Fibroblast of lung (primary cell): ENCODE measurements at places on chromosomes 12 and 14.

- H3K36me3 ChIP-seq: no peaks in the 10 kb centered on the region
- no peaks in the 10 kb centered on the region for H3K27me3 ChIP-seq
- H3K4me3 ChIP-seq: no peak overlapping the region
- no peak overlapping the region for H3K27ac ChIP-seq
- H3K4me1 ChIP-seq: no peaks in the 10 kb centered on the region
Observed at GRCh38 chr12:25320123-25321006, 69.6 kb upstream of the KRAS start.

- H3K4me1 ChIP-seq: no peaks in the 10 kb centered on the region
- no peaks in the 10 kb centered on the region for H3K27me3 ChIP-seq
- H3K4me3 ChIP-seq: no peak overlapping the region
- no peak for DNase-seq
- H3K36me3 ChIP-seq: no peaks in the 10 kb centered on the region
Observed at GRCh38 chr12:79850610-79851299, 84.1 kb downstream of the PPP1R12A start.

GRCh38 chr12:131751335-131751734 is 40.4 kb downstream of the SFSWAP start:
- H3K4me1 ChIP-seq: no peaks in the 10 kb centered on the region
- DNase-seq: no peak
- no peak overlapping the region for H3K4me3 ChIP-seq
- peaks cover 12% of the 10 kb centered on the region for H3K36me3 ChIP-seq

DNA sequence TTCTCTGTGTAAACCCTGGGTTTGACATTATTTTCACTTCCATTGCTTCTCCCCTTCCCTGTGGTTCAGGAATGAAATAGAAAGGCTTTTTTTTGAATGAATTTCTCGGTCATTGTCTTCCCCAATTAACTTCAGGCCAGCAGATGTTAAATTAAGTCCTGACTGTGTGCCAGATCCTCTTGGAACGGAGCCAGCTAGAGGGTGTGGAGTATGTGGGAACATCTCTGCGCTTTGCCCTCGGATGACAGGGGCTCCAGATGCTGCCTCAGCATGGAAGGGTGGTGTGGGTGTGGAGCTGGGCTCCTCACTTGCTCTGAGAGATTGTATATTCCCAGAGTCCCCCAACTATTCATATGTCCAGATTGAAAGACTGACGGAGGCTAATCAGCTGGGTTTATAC is 13.1 kb downstream of the KRT85 start:
- DNase-seq: no peak
- no peaks in the 10 kb centered on the region for H3K36me3 ChIP-seq
- H3K27ac ChIP-seq: no peak overlapping the region
- peaks cover 7% of the 10 kb centered on the region for H3K27me3 ChIP-seq
- H3K4me1 ChIP-seq: no peaks in the 10 kb centered on the region

GRCh38 chr14:24954037-24954699 is 95.8 kb downstream of the STXBP6 start:
- H3K4me1 ChIP-seq: no peaks in the 10 kb centered on the region
- no peaks in the 10 kb centered on the region for H3K27me3 ChIP-seq
- no peak overlapping the region for H3K4me3 ChIP-seq
- no peak overlapping the region for H3K27ac ChIP-seq

DNA sequence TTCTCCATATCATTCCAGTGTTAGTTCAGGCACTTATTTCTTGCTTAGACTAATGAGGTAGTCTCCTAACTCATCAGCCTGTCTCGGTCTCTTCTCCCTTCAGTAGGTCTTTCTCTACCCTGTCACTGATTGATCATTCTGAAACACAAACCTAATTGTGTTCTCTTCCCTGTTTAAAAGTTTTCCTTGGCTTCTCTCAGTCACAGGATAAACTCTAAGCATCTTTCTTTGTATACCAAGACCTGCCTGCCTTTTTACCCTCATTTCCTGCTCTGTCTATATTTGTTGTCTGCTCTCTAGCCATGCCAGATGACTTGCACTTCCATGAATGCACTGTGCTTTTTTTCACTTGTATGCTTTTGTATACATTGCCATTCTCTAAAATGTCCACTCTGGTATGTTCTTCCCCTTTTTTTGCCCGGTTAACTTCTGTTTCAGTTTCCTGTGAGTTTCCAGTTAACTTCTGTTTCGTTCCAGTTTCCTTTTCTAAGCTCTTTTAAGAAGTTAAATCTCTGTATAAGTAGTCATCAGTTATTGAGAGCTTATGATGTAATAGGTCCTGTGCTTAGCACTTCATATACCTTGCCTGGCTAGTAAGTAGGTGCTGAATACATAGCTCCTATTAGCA is 12.8 kb downstream of the DIP2B start:
- H3K27me3 ChIP-seq: no peaks in the 10 kb centered on the region
- H3K4me3 ChIP-seq: no peak overlapping the region
- H3K4me1 ChIP-seq: peaks cover 2% of the 10 kb centered on the region
- peak; percentile 47 for DNase-seq
- peak overlapping the region; percentile 57 for H3K27ac ChIP-seq

GRCh38 chr12:27810756-27811155 is 30.7 kb upstream of the MANSC4 start:
- H3K4me1 ChIP-seq: no peaks in the 10 kb centered on the region
- H3K27ac ChIP-seq: no peak overlapping the region
- DNase-seq: no peak
- H3K36me3 ChIP-seq: no peaks in the 10 kb centered on the region
- peaks cover 2% of the 10 kb centered on the region for H3K27me3 ChIP-seq

- no peaks in the 10 kb centered on the region for H3K36me3 ChIP-seq
- no peak overlapping the region for H3K4me3 ChIP-seq
- no peaks in the 10 kb centered on the region for H3K4me1 ChIP-seq
- no peaks in the 10 kb centered on the region for H3K27me3 ChIP-seq
- DNase-seq: peak; percentile 45
- no peak overlapping the region for H3K27ac ChIP-seq
Observed at GRCh38 chr12:29396774-29397173, 15.8 kb upstream of the ERGIC2 start.

GRCh38 chr12:122819209-122819785 is 16.0 kb upstream of the HIP1R start:
- no peak overlapping the region for H3K27ac ChIP-seq
- no peaks in the 10 kb centered on the region for H3K36me3 ChIP-seq
- no peaks in the 10 kb centered on the region for H3K27me3 ChIP-seq
- H3K4me1 ChIP-seq: no peaks in the 10 kb centered on the region
- no peak overlapping the region for H3K4me3 ChIP-seq

GRCh38 chr14:36529062-36529461 is 9.0 kb upstream of the NKX2-1 start:
- DNase-seq: no peak
- H3K4me1 ChIP-seq: no peaks in the 10 kb centered on the region
- no peak overlapping the region for H3K27ac ChIP-seq
- H3K4me3 ChIP-seq: no peak overlapping the region

- H3K4me3 ChIP-seq: no peak overlapping the region
- no peaks in the 10 kb centered on the region for H3K27me3 ChIP-seq
- no peak overlapping the region for H3K27ac ChIP-seq
- no peaks in the 10 kb centered on the region for H3K4me1 ChIP-seq
- no peaks in the 10 kb centered on the region for H3K36me3 ChIP-seq
Observed at GRCh38 chr14:29601616-29602015, 326.0 kb downstream of the PRKD1 start.

DNA sequence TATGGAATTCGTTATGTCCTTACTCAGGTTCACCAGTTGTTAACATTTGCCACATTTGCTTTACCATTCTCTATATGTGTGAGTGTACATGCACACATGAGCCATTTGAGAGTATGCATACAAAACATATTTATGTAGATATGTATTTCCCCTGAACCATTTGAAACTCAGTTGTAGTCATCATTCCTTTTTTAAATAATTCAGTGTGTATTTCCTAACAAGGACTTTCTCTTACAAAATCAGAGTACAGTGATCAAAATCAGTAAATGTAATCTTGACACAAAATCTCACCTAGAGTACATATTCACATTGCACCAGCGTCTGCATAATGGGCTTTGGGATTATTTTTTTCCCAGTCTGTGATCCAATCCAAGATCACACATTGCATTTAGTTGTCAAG is 384.9 kb downstream of the DIO2 start:
- no peaks in the 10 kb centered on the region for H3K36me3 ChIP-seq
- DNase-seq: no peak
- no peaks in the 10 kb centered on the region for H3K27me3 ChIP-seq
- H3K4me3 ChIP-seq: no peak overlapping the region

DNA sequence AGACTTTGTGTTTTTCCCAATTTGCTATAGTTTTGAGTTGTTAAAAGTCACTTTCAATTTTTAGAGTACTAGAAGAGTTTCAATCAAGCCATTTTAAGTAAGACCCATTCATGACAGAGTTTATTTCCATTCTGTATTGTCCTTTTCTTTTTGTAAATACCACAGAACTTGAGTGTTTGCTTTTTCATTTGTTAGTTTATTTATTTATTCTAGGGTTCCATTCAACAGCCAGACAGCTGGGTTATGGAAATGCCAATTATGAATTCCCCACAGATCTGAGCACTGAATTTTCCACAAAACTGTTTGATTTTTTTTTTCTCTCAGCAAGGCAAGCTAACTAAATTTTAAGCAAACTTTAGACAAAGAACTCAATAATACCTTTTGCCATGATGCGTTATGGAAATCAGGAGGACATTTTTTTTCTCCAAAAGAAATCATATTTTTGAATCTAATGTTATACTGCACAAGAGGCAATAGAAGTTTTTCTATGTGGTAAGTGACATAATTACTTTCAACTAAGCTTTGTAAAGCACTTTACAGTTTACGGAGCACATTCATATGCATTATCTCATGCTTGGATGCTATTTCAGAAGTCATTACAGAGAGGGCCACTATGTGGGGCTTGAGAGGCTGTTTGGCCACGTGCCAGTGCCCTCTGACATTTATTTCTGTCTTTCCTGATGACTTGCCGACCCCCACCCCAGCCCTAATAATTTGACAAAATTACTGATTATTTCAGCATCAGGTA is 181.5 kb downstream of the VRK1 start:
- H3K4me3 ChIP-seq: no peak overlapping the region
- no peaks in the 10 kb centered on the region for H3K27me3 ChIP-seq
- no peaks in the 10 kb centered on the region for H3K36me3 ChIP-seq
- no peaks in the 10 kb centered on the region for H3K4me1 ChIP-seq
- H3K27ac ChIP-seq: no peak overlapping the region

GRCh38 chr12:58728397-58728796 is 191.9 kb downstream of the LRIG3 start:
- H3K27ac ChIP-seq: no peak overlapping the region
- no peaks in the 10 kb centered on the region for H3K27me3 ChIP-seq
- no peaks in the 10 kb centered on the region for H3K36me3 ChIP-seq

- no peaks in the 10 kb centered on the region for H3K36me3 ChIP-seq
- no peaks in the 10 kb centered on the region for H3K27me3 ChIP-seq
- no peaks in the 10 kb centered on the region for H3K4me1 ChIP-seq
- no peak overlapping the region for H3K27ac ChIP-seq
- no peak for DNase-seq
Observed at GRCh38 chr12:18966954-18967353, 162.6 kb upstream of the PLEKHA5 start.
